ENCODE measurements at places on chromosomes 16 and 17.

DNA sequence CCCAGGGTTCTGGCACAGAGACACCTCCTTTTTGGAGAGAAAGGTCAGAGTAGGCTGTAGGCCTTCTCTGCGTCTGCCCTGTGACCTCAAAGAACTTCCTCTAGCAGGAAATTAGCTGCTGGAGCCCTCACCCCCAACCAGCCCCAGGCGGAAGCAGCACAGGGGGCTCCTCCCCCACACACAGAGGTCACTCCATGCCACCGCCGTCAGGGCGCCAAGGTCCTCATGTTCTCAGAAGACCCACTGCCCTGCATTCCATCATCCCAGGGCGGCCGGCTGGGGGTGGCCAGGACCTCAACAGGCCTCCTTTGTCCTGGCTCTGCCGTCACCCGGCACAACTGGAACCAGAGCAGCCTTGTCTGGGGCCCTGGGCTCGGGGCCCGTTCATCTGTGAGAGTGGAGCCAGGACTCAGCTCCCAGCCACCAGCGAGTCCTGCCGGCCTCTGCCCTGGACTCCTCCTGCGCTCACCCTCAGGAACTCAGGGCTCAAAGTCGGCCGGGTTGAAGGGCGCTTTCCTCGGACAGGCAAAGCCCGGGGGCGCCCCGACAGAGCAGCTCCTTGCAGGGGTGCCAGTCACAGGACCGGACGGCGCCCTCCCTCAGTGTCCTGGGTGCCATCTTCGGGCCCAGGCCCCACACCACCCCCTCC lies 1.2 kb downstream of the TMC6 start:
- DNase-seq = peak; percentile 92

- DNase-seq = peak; percentile 22
Measured at GRCh38 chr16:29675811-29676643, 3.0 kb upstream of the QPRT start.

DNA sequence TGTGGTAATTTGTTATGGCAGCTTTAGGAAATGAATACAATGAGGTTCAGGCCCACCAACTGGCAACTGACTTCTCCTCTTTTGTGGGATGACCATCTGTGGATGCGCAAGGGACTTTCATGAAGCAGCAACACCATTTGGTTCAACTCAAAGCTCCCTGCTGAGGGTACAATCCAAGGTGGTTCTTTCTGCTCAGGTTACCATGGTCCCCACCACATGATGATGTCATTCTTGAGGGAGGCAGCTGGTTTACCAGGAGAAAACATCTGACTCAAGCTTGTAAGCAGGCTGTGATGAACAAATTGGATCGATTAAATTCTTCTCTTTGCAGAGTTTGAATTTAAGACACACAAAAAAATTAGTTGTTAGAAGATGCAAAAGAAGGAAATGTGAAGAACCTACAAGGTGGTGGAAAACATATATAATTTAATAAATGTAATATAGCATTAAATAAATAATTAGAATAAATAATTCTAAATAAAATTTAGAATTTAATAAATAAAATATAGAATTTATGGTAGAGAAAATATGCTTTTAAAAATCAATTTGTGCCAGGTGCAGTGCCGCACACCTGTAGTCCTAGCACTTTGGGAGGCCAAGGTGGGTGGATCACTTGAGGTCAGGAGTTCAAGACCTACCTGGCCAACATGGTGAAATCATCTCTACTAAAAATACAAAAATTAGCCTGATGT lies 67.6 kb upstream of the ANKFN1 start:
- no peak for DNase-seq

GRCh38 chr17:68296217-68297191 lies 5.2 kb downstream of the ARSG start:
- DNase-seq = no peak

GRCh38 chr16:87735270-87736007 lies 30.3 kb downstream of the KLHDC4 start:
- DNase-seq = no peak

GRCh38 chr16:72500545-72500944 lies 328.6 kb upstream of the PMFBP1 start:
- DNase-seq = no peak

DNA sequence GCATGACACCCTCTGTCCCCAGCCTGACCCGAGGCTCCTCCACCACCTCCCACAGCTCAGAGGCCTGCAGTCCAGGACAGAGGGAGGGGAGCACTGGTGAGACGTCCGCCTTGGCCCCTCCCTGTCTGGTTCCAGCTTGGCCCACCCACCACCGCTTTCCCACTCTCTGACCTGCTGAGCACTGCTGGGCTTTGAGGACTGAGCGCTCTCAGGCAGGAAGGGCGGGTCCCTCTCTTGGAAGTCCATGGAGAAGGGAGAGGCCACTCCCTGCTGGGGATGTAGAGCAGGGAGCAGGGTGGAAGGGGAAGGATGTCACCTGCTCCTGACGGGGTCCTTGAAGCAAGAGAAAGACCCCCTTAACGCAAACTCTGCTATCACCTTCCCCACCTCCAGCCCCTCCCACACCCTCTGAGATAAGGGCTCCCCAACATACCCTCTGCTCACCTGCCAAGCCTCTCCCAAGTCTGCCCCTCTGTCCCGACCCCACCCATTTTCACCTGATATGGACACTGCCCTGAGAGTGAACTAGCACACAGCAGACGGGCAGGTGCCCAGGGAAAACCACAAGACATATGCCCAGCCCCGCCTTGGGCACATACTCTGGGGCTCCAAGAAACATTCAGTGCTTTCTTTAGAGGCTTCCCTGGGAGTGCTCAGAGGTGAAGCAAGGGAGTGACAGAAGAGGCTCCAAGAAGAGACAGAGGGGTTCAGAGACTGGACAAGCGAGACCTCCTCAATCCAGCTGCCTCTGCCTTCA lies 1.4 kb downstream of the OSBPL7 start:
- no peak for DNase-seq

GRCh38 chr16:15477802-15478201 lies 43.4 kb downstream of the BMERB1 start:
- no peak for DNase-seq

GRCh38 chr16:84143784-84144199 lies 1.2 kb downstream of the HSDL1 start:
- DNase-seq = no peak

DNA sequence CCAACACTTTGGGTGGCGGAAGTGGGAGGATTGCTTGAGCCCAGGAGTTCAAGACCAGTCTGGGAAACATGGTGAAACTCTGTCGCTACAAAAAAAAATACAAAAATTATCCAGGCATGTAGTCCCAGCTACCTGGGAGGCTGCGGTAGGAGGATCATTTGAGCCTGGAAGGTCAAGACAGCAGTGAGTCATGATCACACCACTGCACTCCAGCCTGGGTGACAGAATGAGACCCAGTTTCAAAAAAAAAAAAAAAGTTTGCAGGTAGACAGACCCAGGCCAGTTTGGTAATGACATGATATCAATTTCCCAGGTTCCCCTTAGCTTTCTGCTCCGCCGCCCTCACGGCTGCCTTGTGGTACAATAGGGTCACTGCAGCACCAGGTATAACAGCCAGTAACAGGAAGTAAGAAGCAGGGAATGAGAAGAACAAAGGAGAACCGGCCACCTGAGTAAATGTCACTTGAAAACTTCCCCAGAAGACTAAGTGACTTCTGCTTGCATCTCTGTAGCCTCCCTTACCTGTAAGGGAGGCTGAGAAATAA lies 201.2 kb upstream of the HSBP1 start:
- DNase-seq = no peak

- no peak for DNase-seq
Measured at GRCh38 chr17:45380991-45381390, 51.7 kb downstream of the ARHGAP27 start.

- DNase-seq = no peak
Measured at GRCh38 chr16:86288716-86289294, 221.5 kb upstream of the FOXF1 start.

DNA sequence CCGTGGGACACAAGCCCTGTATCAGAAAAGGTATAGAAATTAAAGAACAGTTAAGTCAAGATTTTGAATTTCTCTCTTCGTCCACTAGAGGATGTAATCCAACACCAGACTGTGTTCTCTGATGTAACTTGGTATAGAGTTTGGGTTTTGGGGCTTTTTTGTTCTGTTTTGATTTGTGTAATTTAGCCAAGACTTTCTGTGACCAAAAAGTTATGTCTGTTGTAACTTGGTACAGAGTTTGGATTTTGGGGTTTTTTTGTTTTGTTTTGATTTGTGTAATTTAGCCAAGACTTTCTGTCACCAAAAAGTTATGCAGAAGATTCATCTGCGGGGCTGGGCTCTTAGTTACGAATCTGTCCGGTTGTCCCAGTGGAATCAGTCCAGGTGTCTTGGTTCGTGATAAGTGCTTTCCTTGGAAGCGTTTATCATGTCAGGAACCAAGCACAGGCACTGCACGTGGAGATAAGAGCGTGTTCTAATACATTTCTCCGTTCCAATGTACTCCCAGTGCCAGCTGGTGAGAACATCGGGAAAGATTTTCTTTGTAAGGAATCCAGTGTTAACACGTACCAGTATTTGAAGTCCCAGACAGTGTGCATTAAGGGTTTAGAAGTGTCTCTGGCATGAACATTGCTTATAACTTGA lies 44.1 kb upstream of the SEC14L1 start:
- DNase-seq = peak; percentile 70

GRCh38 chr17:28228986-28229729 lies 89.8 kb upstream of the TMEM97 start:
- DNase-seq = no peak

GRCh38 chr17:39867084-39867879 lies 720 bp upstream of the ZPBP2 start:
- DNase-seq = no peak

Measured in midbrain (tissue), 1 donor.